ENCODE measurements at places on chromosomes 5 and 9. TPM values are rescaled to one million over a fixed set of nuclear protein-coding genes. Genes with fewer than 3 reads are reported as not detected.
A peak's percentile ranks its signal among the peaks of the same experiment; 100 is the strongest.

Gene GFPT2
- polyA plus RNA-seq: 17.6 TPM

DNA sequence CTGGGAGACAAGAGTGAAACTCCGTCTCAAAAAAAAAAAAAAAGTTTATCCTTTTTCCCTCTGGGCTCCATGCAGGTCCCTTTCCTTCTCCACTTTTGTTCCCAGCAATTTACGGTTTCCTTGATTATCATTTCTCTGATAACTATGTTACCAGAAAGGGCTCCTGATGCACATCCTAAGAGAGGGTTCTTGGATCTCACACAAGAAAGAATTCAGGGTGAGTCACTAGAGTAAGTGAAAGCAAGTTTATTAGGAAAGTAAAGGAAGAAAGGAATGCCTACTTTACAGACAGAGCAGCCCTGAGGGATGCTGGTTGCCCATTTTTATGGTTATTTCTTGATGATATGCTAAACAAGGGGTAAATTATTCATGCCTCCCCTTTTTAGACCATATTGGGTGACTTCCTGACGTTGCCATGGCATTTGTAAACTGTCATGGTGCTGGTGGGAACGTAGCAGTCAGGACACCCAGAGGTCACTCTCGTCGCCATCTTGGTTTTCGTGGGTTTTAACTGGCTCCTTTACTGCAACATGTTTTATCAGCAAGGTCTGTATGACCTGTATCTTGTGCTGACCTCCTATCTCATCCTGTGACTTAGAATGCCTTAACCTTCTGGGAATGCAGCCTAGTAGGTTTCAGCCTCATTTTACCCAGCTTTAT lies 13.5 kb upstream of the MELK start:
- no peak for DNase-seq

- DNase-seq: no peak
These were observed 35.9 kb upstream of the LECT2 start for GRCh38 chr5:135990528-135991255.

Gene PAEP
- polyA plus RNA-seq: 2.5 TPM

DNA sequence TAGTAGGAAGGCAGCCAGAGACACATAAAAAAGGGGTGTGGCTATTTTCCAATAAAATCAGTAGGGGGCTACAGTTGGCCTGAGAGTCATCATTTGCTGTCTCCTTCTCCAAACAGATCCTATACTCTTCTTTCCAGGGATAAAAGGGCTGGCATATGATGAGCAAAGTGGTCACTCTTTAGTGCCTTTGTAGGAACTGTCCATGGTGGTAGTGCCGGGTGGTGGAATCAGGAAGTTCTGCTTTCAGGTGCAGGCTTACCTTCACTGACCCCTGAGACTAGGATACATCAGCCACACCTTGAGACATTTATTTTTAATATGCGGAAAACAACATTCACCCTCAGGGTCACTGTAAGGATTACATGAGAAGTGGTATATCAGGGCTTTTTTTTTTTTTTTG lies 80.8 kb downstream of the ASTN2 start:
- no peak for DNase-seq

DNA sequence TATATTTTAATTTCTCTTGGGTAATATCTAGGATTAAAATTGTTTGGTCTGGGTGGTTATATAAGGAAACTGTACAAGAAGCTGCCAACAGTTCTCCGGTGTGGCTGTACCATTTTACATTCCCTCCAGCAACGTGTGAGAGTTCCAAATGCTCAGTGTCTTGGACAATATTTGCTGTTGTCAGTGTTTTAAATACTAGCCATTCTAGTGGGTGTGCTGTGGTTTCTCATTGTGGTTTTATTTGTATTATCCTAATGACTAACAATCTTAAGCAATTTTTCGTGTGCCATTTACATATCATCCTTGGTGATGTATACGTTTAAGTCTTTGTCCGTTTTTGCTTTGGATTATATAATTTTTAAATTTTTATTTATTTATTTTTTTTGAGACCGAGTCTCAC lies 34.0 kb downstream of the TNFSF15 start:
- DNase-seq: no peak

DNA sequence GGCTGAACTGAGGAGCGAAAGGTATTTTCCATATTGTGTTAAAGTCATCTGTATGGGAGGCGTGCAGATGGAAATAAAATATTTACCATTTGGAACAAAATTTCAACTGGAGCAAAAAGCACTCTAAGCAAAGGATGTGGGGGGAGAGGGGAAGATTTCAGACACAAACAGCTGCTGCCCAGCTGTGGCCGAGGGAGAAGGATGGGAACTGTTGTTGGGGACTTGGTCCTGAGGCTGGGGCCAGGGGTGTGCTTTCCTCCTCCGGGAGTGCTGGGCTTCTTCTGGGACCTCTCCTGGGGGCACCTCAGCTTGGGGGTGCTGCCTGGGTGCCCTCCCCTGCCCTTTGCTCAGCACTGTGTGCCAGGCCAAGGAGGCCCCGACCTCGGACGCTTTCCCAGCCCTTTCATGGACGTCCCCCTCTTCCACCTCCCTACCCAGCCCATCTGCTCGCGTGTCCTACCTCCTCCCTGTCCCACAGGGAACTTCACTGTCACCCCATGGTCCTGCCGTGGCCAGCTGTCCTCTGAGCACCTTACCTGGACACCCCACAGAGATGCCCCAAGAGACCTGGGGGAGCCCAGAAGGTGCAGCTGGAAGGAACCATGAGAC lies 101.9 kb upstream of the COL5A1 start:
- no peak for DNase-seq

Gene ECSCR
- polyA plus RNA-seq: 13.9 TPM

DNA sequence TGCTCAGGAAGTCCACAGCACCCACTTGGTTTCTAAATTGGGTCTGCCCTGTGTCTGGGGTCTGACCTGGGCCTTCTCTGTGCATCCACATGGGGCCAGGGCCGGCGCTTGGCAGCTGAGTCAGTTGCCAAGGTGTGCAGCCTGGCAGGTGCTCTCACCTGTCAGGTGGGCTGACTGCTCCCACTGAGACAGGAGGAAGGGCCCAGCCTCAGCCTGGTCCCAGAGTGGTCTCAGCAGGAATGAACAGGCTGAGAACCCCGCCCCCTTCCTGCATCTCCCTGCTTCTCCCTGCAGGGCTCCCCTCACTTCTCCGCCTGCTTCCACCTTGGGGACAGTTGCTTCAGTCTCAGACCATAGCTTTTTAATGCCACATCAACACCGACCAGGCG lies 60.5 kb downstream of the BARX1 start:
- no peak for DNase-seq

DNA sequence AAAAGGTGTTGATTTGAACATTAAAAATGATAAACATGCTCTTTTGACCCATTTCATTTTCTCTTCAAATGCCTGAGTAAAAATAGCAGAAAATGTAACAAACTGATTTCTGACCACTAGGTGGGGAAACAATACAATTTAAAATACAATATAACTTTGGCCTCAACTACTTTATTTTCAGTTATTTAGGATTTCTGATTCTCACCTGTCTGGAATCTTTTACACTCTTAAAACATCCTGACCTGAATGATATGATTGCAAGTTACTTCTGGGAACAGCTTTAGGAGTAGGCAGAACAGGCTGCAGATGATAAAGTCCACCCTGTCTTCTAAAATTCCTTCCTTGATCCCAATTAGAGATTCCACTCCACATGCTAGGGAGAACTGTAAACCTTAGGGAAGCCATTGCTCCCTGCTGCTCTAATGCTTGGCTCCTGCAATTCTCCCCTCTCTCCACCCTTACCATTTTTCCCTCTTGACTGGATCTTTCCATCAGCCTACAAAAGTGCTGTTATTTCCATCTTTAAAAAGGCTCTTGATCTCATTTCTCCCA lies 70.3 kb downstream of the FYB1 start:
- no peak for DNase-seq

DNA sequence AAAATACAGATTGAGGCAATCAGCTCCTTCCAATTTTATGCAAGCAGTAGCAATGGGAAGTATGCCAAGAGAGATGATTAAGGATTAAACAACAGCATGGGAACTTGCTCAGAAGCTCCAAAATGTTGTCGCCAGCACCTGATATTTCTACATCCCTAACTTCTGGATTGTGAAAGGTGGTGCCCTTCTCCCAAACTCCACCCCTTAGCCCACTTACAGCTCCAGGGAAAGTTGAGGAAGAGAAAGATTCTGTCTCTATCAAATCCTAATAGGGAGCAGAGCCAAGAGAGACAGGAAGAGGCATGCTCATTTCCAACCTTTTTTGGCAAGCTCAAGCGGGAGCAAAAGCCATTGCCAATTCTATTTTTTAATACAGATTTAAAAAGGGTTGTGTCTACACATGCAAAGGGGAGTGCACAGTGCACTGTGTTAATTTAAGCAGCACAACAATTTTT lies 92.4 kb upstream of the NR3C1 start:
- DNase-seq: no peak

DNA sequence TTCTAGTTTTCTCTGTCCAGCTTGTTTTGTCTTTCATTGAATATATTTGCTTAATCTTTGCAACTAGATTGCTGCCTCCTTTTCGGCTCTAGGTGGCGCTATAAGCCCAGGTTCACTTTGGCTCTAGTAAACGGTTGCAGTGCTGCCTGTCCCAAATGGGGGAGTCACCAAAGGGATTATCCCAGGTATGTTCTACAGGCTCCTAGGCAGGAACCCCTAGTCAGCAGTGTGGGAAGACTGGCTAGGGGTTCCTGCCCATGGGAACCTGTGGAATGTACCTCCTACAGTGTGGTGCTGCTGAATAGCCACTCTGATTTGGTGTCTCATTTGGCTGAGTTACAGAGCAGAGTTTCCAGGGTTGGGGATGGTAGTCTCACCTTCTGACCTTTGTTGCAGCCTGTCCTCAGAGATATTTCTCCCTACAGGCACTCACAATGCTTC lies 85.2 kb downstream of the ARSB start:
- DNase-seq: peak; percentile 31

DNA sequence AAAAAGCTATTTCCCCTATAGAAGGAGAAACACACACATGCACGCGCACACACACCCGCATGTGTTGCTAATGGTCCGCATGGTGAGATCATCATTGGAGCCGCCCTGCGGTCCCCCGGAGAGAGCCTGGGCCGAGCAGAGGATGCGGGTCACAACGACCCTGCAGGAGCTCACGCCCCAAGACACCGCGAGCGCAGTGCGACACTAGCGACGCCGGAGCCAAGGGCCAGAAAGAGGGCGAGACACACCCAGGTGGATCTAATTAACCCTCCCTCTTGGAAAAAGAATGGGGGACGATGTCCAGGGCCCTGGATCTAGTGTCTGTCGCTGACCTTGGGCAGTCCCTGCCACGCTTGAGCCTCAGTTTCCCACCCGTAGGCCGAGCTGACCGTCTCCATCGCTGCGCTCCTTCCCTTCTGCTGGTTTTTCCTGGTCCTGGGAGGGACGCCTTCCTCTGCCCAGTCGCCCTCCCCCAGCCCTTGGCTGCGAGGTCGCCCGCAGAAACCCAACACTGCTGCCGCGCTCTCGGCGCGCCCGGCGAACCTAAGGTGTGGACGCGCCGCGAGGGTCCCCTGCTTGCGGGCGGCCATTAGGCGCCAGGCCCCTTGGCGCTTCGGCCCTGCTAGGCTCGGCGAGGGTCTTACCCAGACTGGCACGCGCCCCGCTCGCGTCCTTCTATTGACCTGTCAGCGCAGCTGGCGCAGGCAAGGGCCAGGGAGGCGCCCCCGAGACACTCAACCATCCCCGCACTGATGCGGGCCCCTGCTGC lies 47.5 kb upstream of the RNF20 start:
- peak; percentile 58 for DNase-seq

Gene SLC36A3
- 21.9 TPM for polyA plus RNA-seq

DNA sequence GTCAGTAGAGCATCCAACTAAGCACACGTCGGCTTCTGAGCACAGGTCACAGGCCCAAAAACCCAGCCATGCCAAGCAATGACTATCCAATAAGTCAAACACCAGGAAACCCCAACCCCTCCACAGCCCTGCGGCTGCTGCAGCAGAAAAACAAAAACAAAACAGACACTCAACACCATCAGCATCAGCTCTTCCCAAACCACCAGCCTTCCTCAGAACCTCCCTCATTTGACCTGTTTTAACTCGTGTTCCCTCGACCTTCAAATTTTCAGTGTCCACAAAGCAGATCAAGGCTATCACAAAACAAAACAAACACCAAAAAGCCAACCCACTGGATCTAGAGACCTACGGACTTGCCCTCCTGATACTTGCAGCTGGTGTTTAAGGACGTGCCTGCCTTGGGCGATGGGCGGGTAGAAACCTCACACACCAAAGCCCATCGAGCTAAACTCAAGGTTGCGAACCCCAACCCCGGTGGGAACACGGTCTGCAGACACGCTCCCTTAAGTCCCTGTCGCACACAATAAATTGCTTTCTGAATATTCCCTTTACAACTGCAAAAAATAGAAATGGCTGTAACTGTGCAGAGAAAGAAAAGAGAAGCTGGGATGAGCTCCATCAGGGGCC lies 247.1 kb upstream of the ANKRD55 start:
- peak; percentile 50 for DNase-seq

GRCh38 chr9:17117372-17117771 lies 17.5 kb upstream of the CNTLN start:
- no peak for DNase-seq

DNA sequence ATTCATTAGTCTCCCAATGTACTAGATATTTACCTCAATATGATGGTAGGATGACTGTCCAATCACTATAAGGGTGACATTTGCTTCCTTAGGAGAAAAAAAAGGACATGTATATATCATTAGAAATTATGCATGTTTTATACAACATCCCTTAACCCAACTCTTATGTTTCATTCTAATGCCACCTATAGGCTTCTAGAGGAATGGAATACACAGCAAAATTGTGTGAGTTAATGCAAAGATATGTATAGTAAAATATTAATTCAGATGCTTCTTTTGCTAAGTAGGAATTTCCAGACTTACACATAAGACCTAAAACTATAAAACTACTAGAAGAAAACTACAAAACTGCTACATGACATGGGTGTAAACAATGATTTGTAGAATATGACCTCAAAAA lies 3.5 kb downstream of the PRXL2C start:
- DNase-seq: no peak

GRCh38 chr5:168341178-168341577 lies 49.7 kb downstream of the WWC1 start:
- DNase-seq: no peak

DNA sequence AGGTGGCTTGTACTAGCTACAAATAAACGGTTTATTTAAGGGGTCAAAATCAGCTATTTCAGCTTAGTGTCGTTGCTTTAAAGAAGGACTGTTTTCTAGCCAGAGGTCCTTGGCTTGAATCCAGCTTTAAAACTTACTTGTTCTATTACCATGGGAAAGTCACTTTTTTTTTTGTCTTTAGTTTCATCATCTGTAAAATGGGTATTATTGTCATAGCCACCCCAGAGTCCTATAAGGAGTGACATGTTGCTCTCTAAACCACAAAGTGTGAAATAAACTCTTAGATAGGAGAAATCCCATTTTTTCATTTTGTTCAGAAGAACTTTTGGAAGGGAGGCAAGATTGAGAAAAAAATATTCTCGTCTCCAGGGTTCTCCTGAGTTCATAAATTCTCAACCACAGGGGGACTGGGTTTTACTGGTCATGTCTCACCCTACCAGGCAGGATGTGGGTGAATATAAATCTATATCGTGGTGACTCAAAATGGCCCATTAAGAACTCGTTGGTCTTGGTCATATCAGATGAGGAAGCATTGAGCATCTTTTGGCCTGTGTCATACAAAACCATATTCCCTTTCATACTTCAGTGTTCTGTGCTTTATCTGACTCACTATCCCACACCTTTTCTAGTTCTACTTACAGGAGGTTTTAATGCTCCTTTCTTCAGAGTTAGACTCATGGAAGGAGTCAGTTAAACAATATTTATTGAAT lies 202.7 kb upstream of the NR3C1 start:
- no peak for DNase-seq

- DNase-seq: no peak
These were observed 6.7 kb downstream of the GAPT start for GRCh38 chr5:58497921-58498320.

Gene ZCCHC9
- 23.7 TPM for polyA plus RNA-seq

All from testis (tissue), 5 donors.